Peyer's patch (tissue), 4 donors: ENCODE measurements at places on chromosomes 4 and X. TPM values are rescaled to one million over a fixed set of nuclear protein-coding genes. Genes with fewer than 3 reads are reported as not detected.

Gene IQSEC2
- 77.9 TPM for total RNA-seq

Gene COL4A6
- 0.95 TPM for total RNA-seq

Gene TMSB15B
- total RNA-seq = 9.1 TPM

Gene SULT1B1
- total RNA-seq = 108 TPM

Gene POF1B
- total RNA-seq = 134 TPM

Gene SGMS2
- total RNA-seq = 343 TPM

Gene NMU
- total RNA-seq = not detected

Gene HERC5
- total RNA-seq = 2.8 TPM

Gene SLC26A1
- 17.4 TPM for total RNA-seq

Gene L1CAM
- 6.7 TPM for total RNA-seq

Gene APLN
- not detected for total RNA-seq

DNA sequence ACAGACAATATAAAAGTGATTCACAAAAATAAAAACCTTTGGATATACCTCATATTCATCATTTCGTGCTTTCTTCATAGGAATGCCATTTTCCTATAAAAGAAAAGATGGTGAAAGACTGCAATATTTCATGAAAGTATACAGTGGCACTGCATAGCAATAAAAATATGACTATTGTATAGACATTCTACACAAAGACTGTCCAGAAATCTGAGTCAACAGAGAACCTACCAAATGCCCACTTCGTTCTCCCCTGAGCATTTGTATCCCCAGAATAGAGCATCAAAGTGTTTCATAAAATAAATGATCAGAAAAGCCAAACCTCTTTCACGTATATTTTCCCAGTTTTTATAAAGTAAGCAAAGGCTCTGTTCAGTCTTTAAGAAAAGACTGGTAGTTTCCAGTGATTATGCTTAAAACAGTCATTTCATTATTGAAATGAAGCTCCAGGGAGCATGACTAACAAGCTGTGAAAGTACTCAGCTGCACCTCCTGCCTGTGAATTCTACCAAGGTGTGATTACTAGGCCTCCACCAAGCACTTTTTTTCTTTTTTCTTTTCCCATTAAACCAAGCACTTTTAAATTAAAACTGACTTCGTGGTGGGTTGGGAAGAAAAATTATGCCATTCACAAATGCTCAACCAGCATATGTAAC lies 20.2 kb downstream of the PPA2 start:
- no peak for DNase-seq
- H3K36me3 ChIP-seq = peaks cover 10% of the 10 kb centered on the region
- no peaks in the 10 kb centered on the region for H3K27me3 ChIP-seq
- H3K4me1 ChIP-seq = no peaks in the 10 kb centered on the region
- H3K27ac ChIP-seq = no peak overlapping the region

GRCh38 chr4:54498661-54499111 lies 159.1 kb upstream of the KIT start:
- H3K27me3 ChIP-seq = no peaks in the 10 kb centered on the region
- no peak overlapping the region for H3K27ac ChIP-seq
- H3K4me3 ChIP-seq = no peak overlapping the region
- H3K4me1 ChIP-seq = no peaks in the 10 kb centered on the region
- H3K36me3 ChIP-seq = no peaks in the 10 kb centered on the region

DNA sequence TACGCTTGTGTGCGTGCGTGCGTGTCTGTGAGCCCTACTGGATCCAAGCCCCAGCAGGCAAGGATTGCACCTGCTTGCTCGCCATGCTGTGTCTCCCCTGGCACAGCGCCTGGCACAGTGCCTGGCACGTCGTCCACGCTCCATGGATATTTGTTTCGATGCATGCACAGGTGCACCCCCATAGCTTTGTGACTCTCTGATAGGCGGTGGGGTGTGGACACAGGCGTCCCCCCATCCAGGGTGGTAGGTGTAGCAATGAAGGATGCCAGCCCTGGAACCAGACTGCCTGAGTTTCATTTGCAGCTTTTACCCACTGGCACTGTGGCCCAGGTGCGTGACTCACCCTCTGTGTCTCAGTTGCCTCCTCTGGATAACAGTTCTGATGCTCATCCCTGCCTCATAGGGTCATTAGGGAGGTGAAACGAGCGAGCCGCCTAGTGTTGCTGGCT lies 20.2 kb downstream of the PIGG start:
- H3K27me3 ChIP-seq = no peaks in the 10 kb centered on the region
- DNase-seq = no peak
- H3K4me1 ChIP-seq = no peaks in the 10 kb centered on the region
- no peak overlapping the region for H3K4me3 ChIP-seq

DNA sequence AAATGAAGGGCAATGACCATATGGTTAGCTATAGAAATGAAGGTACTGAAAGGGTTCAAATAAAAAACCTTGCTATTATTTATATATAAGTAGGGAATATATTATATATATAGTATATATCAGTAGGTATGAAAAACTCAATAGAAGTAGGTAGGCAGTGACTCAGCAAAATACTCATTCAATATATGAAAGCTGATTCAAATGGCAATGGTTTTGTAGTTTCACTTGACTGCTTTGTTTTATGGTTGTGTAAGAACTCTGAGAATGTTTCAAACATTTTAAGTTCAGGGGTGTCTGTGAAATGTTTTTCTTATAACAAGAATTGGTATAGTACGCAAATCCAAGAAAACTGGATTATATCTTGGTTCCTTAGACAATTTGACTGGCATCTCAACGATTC lies 4.1 kb downstream of the ZNF280C start:
- no peak overlapping the region for H3K4me3 ChIP-seq
- no peak for DNase-seq
- H3K27ac ChIP-seq = no peak overlapping the region

GRCh38 chr4:101140228-101140627 lies 207.1 kb downstream of the PPP3CA start:
- no peak for DNase-seq
- H3K36me3 ChIP-seq = no peaks in the 10 kb centered on the region
- no peaks in the 10 kb centered on the region for H3K27me3 ChIP-seq
- no peaks in the 10 kb centered on the region for H3K4me1 ChIP-seq
- no peak overlapping the region for H3K4me3 ChIP-seq

DNA sequence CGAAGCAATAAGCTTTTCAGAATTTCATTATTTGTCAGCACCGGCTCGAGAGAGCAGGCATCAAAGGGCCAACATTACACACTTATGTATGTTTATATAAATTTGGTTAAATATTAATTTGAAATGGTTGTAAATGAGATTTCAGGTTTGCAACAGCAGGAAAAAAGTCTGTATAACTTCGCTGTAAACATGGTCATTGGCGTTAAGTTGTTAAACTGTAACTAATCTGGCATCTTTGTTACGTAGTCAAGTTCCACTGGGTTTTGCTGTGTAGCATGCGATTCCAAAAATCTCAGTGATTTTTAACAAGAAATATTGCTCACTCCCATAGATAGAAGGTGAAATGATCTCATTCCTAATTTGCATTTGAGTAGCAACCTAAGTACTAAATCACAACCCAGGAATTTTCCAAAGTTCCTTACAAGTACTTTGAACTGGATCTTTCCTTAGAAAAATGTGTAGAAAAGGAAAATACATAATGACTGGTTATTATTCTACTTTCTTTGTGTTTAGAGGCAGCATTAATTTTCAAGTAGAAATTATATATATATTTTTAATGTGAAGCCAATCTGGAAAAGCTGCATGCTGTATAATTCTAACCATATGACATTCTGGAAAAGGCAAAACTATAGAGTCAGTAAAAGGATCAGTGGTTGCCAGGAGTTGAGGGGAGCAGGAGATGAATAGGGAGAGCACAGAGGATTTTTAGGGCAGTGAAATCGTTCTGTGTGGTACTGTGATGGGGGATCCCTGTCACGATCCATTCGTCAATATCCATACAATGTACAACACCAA lies 222.1 kb downstream of the CBR4 start:
- no peak for DNase-seq
- H3K27me3 ChIP-seq = no peaks in the 10 kb centered on the region
- no peak overlapping the region for H3K4me3 ChIP-seq
- no peaks in the 10 kb centered on the region for H3K36me3 ChIP-seq

DNA sequence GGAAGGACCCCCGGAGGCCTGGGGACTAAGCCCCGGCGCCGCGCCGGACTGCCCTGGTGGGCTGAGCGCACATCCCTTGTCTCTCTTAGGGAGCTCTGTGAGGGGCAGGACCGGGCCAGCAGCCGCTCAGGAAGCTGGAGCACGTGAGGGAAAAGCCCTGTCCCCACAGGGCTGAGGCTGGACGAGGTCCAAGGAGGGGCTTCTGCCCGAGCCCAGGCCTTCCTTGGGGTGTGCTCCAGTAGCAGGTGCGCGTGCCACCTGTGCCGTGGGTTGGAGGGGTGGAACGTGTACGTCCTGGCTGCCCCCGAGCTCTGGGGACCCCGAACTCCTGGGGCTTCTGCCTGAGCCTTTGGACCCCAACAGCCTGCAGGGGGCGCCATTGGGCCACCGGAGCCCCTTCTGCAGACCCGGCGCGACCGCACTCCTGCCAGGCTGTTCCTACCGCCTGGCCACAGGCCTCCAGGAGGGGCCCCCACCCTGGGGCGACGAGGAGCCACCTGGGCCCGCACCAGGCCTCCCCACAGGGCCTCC lies 27.2 kb downstream of the TACC3 start:
- H3K27ac ChIP-seq = no peak overlapping the region
- peak; percentile 86 for DNase-seq
- no peaks in the 10 kb centered on the region for H3K27me3 ChIP-seq
- no peak overlapping the region for H3K4me3 ChIP-seq
- peaks cover 6% of the 10 kb centered on the region for H3K4me1 ChIP-seq

DNA sequence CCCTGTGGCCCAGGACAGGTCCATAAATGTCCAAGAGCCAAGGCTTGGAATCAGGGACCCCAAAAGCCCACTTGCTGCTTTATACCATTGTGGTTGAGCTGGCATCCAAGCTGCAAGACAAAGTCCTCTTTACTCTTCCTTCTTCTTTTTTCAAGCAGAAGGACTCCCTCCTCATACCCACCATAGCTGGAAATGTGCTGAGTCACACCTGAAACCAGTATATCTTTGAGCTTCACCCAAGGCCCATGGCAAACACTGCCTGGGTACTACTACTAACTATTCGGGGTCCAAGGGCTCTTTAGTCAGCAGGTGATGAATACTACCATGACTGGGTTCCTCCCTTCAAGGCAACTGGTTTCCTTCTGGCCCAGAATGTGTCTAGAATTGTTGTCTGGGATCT lies 37.3 kb upstream of the NMU start:
- H3K27ac ChIP-seq = no peak overlapping the region
- H3K4me3 ChIP-seq = no peak overlapping the region
- H3K27me3 ChIP-seq = no peaks in the 10 kb centered on the region
- no peaks in the 10 kb centered on the region for H3K4me1 ChIP-seq
- no peaks in the 10 kb centered on the region for H3K36me3 ChIP-seq
- DNase-seq = no peak

DNA sequence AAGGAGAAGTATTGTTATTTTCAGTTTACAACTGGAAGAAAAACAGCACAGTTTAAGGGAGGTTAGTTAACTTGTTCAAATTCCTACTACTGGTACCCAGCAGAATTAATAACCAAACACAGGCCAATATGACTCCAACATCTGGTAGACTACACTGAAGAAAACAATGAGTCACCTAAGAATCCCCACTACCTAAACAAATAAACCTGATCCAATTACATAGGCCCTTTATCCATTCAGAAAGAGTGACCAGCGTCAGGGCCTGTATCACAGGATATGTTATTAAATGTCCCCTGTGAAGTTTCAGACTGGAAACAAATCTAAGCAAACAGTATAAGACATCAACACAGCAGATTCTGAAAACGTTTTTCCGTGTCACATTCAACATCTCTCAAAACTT lies 492.5 kb upstream of the INTU start:
- no peaks in the 10 kb centered on the region for H3K4me1 ChIP-seq
- DNase-seq = no peak
- no peak overlapping the region for H3K27ac ChIP-seq
- no peak overlapping the region for H3K4me3 ChIP-seq
- no peaks in the 10 kb centered on the region for H3K36me3 ChIP-seq

- H3K36me3 ChIP-seq = no peaks in the 10 kb centered on the region
- no peaks in the 10 kb centered on the region for H3K4me1 ChIP-seq
- H3K4me3 ChIP-seq = no peak overlapping the region
- no peak for DNase-seq
These were observed 912.1 kb upstream of the GRIA3 start for GRCh38 chrX:122272011-122272410.

GRCh38 chr4:73208376-73208775 lies 50.2 kb downstream of the ANKRD17 start:
- H3K36me3 ChIP-seq = no peaks in the 10 kb centered on the region
- DNase-seq = no peak
- H3K27me3 ChIP-seq = no peaks in the 10 kb centered on the region
- H3K4me3 ChIP-seq = no peak overlapping the region
- no peaks in the 10 kb centered on the region for H3K4me1 ChIP-seq

- no peak overlapping the region for H3K4me3 ChIP-seq
- peaks cover under 1% of the 10 kb centered on the region for H3K4me1 ChIP-seq
- no peak overlapping the region for H3K27ac ChIP-seq
- no peak for DNase-seq
These were observed 5.9 kb downstream of the COL25A1 start for GRCh38 chr4:109296527-109296926.

- no peak overlapping the region for H3K4me3 ChIP-seq
- H3K27me3 ChIP-seq = no peaks in the 10 kb centered on the region
- H3K36me3 ChIP-seq = peaks cover 89% of the 10 kb centered on the region
- no peaks in the 10 kb centered on the region for H3K4me1 ChIP-seq
- H3K27ac ChIP-seq = no peak overlapping the region
These were observed 25.1 kb downstream of the UGDH start for GRCh38 chr4:39502019-39502663.

- no peak overlapping the region for H3K4me3 ChIP-seq
- no peak overlapping the region for H3K27ac ChIP-seq
- DNase-seq = no peak
- H3K4me1 ChIP-seq = no peaks in the 10 kb centered on the region
These were observed 521.4 kb downstream of the PCDH7 start for GRCh38 chr4:31241504-31242106.

GRCh38 chr4:163251204-163251603 lies 81.2 kb downstream of the NPY1R start:
- no peaks in the 10 kb centered on the region for H3K36me3 ChIP-seq
- no peaks in the 10 kb centered on the region for H3K4me1 ChIP-seq
- no peak for DNase-seq
- H3K27me3 ChIP-seq = no peaks in the 10 kb centered on the region
- no peak overlapping the region for H3K4me3 ChIP-seq
